ENCODE measurements at places on chromosomes 3 and 15.
A peak's percentile ranks its signal among the peaks of the same experiment; 100 is the strongest.

- DNase-seq: no peak
Measured at GRCh38 chr3:129176051-129176450, 7.6 kb downstream of the CNBP start.

- DNase-seq: no peak
Measured at GRCh38 chr3:63364495-63364894, 86.4 kb downstream of the SYNPR start.

- no peak for DNase-seq
Measured at GRCh38 chr3:38477057-38477820, 18.9 kb upstream of the EXOG start.

DNA sequence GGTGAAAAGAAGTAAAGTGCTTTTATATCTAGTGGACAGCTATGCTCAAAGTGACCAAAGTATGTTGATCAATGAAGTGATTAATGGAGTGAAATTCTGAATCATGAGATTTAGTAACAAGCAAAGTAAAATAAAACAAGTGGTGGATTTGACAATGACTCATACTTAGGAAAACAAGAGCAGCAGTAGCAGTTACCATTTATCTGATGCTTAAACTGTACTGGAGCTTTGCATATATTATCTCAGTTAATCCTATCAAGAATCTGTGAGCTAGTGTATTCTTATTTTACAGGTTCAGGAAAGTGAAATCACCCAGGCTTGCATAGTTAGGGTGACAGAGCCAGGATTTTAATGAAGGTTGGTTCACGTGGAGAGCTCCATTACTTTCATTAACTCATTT is 50.6 kb upstream of the SPATA16 start:
- no peak for DNase-seq

- no peak for DNase-seq
Measured at GRCh38 chr3:28615971-28616370, 267.3 kb upstream of the AZI2 start.

GRCh38 chr15:89870006-89870405 is 23.8 kb downstream of the AP3S2 start:
- DNase-seq: peak; percentile 48

- DNase-seq: peak; percentile 4
Measured at GRCh38 chr3:29513236-29513635, 232.4 kb downstream of the RBMS3 start.

GRCh38 chr15:59443341-59444072 is 5.5 kb downstream of the FAM81A start:
- no peak for DNase-seq

- DNase-seq: no peak
Measured at GRCh38 chr3:189269365-189269764, 97.6 kb downstream of the TPRG1 start.

GRCh38 chr3:122403489-122403888 is 12.4 kb downstream of the WDR5B start:
- DNase-seq: no peak

- DNase-seq: no peak
Measured at GRCh38 chr3:68817243-68817642, 115.1 kb downstream of the TAFA4 start.

DNA sequence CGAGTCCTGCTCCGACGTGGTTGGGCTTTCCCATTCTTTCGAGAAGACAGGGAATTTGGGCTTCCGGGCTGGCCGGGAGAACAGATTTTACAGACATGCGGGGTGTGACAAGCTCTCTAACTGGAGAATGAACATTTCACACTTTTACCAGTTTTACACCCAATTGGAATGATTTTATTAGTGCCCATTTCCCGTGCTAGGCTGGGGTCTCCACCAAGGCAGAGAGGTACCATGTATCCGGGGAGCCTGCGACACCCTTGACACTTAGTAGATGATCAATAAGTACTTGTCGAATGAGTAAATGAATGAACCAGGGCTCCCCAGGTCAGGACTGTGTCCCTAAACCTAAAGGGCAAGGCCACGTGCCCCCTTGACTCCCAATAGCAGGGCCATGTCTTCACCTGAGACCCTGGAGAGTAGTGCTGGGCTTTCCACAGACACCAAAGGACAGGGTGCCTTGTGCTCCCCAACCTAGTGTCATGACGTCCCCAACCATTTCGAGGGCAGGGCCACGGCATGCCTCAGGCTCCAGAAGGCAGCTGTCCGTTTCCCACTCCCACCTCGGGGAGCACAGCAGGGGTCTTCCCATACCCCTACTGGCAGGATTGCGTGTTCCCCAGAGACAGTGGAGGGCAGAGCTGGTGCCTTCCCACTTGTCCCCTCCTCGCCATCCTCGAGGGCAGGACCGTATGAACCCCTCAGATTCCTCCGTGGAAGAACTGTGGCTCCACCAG is 679 bp upstream of the MYD88 start:
- peak; percentile 48 for DNase-seq

DNA sequence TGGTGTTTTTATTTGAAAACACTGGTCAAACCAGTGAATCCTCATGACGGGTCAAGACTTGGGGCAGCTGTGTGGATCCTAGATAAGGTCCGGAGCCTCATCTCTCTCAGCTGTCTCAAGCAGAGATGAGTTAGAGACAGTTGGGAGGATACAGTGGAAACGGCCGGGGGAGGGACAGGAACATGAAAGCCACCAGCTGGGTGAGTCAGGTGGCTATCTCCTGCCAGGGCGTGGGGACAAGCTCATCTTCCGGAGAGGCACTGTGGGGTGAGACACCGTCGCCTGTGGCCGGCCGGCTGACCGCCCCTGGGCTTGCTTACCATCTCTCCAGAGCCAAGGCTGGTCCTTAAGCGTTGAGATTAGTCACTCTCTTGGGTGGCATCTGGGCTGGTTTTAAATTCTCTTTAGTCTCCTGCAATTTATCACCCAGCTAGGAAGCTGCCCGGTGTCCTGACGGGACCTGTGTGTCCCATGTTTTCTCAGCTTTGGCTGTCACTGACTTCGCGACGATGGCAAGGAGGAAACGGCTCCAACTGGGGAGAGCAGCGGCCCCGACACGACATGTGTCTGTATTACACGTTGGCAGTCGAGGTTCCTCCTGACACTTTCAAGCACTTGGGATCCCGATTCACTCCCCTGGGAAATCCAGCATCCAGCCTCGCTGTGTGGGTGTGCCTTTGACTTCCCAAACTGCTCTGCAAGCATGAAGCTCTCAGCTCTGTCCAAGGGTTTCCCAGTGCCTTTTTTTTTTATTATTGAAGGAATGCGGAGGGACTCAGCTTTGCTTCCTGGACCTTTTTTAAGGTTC is 7.5 kb downstream of the ST8SIA2 start:
- DNase-seq: no peak

- DNase-seq: no peak
Measured at GRCh38 chr3:52572221-52572620, 35.8 kb downstream of the UQCC5 start.

GRCh38 chr15:29682781-29683180 is 139.5 kb downstream of the TJP1 start:
- DNase-seq: no peak

- no peak for DNase-seq
Measured at GRCh38 chr15:94467034-94467433, 235.7 kb downstream of the MCTP2 start.

- no peak for DNase-seq
Measured at GRCh38 chr15:58423831-58424608, 7.8 kb upstream of the LIPC start.

DNA sequence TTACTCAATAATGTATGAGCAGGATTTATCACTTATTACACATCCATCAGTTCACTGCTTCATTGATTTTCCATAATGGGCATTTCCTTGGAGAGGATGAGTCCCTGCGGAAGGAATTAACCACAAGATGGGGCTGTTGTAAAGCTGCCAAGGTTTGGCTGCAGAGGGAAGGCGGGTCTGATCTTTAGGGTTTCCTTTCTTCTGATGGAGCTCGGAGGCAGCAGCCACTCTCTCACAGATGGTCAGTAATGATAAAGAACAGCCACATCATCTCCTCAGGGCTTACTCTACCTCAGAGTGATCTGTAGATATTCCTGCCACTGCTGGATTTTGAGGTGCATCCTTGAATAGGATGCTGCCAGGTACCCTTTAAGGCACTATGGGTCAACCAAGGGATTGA is 115.2 kb downstream of the USP13 start:
- peak; percentile 42 for DNase-seq

GRCh38 chr3:100106094-100106493 is 8.2 kb downstream of the FILIP1L start:
- DNase-seq: no peak

- no peak for DNase-seq
Measured at GRCh38 chr15:29102911-29103823, 166.5 kb downstream of the NSMCE3 start.

- DNase-seq: no peak
Measured at GRCh38 chr15:29939404-29939803, 117.1 kb upstream of the TJP1 start.

DNA sequence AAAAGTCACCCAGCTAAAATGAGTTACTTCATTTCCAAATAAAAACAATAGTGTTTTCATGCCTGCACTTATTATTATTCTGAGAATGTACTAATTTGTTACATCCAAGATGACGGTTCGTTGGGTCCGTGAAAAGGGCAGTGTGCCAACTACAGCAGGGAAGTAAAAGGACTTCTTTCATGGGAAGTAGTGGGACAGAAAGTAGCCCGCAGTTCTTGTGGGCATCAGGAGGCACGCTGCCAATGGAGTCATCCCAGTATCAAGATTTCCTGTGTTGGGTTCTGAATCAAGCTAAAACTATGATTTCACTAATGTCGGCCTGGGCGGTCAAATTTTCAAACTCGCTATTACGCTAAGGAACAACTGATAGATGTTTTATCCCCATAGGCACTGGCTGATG is 254.5 kb upstream of the SOX2 start:
- no peak for DNase-seq

GRCh38 chr3:123096731-123097130 is 29.9 kb downstream of the PDIA5 start:
- no peak for DNase-seq

- DNase-seq: no peak
Measured at GRCh38 chr3:33803894-33804526, 5.6 kb downstream of the PDCD6IP start.

- DNase-seq: no peak
Measured at GRCh38 chr15:95032156-95032555, 800.8 kb downstream of the MCTP2 start.

GRCh38 chr3:94643400-94643799 is 580.5 kb downstream of the NSUN3 start:
- DNase-seq: no peak

DNA sequence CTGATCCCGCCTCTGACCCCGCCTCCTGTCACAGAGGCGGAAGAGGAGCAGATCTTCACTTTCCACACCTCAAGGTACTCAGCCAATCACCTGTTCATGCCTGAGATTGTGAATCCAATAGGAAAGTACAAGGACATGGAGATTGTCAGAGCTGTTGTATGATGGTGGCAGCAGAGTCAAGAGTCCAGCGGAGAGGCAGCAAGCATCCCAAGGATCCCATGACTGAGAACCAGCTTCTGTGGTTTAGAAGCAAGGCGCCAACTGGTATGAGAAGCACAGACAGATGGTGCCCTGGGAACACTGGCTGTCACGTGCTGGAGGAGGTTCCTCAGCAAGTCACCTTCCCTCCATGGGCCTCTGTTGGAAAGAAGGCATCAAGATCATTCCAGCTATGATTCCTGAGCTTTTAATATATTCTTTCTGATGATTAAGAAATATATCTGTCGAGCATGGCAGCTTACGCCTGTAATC is 93.9 kb downstream of the CPN2 start:
- DNase-seq: no peak

DNA sequence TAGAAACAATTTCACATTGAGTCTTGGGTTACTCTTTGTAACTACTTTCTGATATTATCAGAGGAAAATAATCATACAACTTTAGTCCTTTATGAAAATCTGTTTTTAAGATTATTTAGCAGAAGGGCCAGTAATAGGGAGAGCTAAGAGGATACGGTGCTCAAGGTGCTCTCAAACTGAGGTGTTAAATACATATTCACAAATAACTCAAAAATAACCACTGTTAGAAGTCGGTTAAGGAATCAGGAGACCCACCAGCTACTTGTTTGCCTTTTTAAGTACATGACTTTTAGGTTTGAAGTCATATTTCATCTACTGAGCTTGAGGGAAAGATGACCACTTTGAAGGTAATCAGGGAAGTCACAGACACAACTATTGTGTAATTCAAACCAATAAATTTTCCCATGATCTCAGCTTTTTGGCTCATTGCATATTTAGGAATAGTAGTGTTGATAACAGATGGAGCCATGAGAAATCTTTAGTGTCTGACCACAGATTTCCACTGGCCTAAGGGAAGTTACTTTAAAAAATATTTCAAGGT is 1.4 kb upstream of the RSRC1 start:
- DNase-seq: peak; percentile 66

GRCh38 chr3:64859625-64860535 is 172.1 kb upstream of the ADAMTS9 start:
- DNase-seq: no peak

GRCh38 chr3:140545197-140545596 is 132.7 kb upstream of the TRIM42 start:
- no peak for DNase-seq

DNA sequence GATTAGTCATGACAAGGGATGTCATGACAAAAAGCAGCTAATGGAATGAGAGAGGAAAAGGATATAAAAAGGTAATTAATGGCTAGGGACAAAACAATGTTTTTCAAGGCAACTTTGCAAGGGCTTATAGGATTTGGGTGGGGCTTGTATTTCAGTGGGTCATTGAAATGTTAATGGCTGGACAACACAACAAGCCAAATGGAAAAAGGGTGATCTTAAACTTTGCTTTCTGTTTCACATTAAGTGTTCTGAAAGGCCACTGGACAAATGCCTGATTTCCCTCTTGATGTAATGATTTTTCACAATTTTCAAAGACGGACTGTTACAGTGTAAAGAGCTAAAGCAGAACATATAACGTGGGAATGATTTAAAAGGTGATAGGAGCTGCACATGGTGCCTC is 345.0 kb downstream of the TUSC7 start:
- no peak for DNase-seq

GRCh38 chr3:11803977-11804892 is 42.5 kb downstream of the TAMM41 start:
- DNase-seq: peak; percentile 24

GRCh38 chr15:57575363-57575762 is 16.3 kb upstream of the MYZAP start:
- no peak for DNase-seq

DNA sequence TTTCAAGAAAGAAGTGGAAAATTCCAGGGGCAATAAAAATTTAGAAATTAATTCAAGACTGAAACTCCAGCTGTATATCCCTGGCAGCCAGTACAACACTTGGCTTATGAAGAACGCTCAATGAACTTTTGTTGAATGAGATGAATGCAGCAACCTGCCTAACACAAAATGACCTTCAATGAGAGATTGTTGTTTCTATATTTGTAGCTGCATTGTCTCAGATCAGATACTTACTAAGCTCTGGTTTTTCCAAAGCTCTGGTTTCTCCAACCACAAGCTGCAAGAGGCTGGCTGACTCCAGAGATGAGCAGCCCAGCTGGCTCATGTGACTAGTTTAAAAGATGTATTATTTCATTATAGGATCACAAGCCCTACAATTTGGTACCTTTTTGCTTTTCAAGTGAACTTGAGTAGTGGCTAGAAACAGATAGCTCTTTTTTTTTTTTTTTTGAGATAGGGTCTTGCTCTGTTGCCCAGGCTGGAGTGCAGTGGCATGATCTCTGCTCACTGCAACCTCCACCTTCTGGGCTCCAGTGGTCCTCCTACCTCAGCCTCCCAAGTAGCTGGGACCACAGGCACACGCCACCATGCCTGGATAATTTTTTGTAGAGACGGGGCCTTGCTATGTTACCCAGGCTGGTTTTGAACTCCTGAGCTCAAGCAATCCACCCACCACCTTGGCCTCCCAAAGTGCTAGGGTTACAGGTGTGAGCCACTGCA is 57.4 kb downstream of the UMPS start:
- no peak for DNase-seq

- DNase-seq: peak; percentile 9
Measured at GRCh38 chr3:156323466-156323865, 203.1 kb downstream of the KCNAB1 start.

GRCh38 chr15:91482799-91483198 is 370.7 kb upstream of the SLCO3A1 start:
- no peak for DNase-seq

Measured in inflammatory macrophage treated with lipopolysaccharide for 1 hour (primary cell).